CD8-positive, alpha-beta memory T cell (primary cell): ENCODE measurements at places on chromosomes 2 and 18. TPM values are rescaled to one million over a fixed set of nuclear protein-coding genes. Genes with fewer than 3 reads are reported as not detected.

- no peak overlapping the region for H3K4me3 ChIP-seq
- no peak for DNase-seq
- H3K4me1 ChIP-seq, result no peaks in the 10 kb centered on the region
- H3K27ac ChIP-seq, result no peak overlapping the region
These were observed 328.1 kb downstream of the MYCN start for GRCh38 chr2:16268301-16269000.

The USP14 gene
- 111 TPM for total RNA-seq

GRCh38 chr18:59910967-59911366 lies 11.2 kb downstream of the PMAIP1 start:
- no peak for DNase-seq
- no peaks in the 10 kb centered on the region for H3K36me3 ChIP-seq
- H3K27me3 ChIP-seq, result no peaks in the 10 kb centered on the region
- peaks cover 9% of the 10 kb centered on the region for H3K4me1 ChIP-seq
- no peak overlapping the region for H3K27ac ChIP-seq
- H3K4me3 ChIP-seq, result no peak overlapping the region

DNA sequence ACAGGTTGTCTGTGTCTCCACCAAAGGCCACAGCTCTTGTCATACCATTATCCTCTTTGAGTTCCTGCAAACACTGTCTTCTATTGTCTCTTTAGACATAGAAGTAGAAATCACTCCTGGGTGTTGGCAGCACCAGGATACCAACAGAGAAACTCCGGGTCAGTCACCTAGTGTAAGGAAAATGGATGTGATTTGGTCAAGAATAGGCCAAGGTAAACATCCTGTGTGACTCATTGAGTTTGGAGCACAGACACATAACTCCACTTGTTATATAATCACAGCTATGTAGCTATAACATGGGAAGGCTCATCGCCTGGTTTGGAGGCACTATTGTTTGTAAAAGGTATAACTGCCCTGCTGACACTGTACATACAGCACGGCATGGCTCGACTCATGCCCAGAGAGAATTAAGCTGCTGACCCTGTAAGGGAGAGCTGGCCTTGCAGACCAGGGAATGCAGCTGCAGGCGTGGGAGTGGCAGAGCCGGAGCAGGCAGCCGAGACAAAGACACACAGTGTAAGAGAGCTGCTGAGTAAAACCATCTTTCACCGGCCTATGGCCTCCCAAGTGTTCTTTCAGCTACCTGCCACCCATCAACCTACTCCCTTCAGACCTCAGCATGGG lies 3.4 kb upstream of the TXNL1 start:
- H3K4me1 ChIP-seq, result peaks cover 17% of the 10 kb centered on the region
- no peak overlapping the region for H3K4me3 ChIP-seq
- no peak for DNase-seq
- no peak overlapping the region for H3K27ac ChIP-seq

DNA sequence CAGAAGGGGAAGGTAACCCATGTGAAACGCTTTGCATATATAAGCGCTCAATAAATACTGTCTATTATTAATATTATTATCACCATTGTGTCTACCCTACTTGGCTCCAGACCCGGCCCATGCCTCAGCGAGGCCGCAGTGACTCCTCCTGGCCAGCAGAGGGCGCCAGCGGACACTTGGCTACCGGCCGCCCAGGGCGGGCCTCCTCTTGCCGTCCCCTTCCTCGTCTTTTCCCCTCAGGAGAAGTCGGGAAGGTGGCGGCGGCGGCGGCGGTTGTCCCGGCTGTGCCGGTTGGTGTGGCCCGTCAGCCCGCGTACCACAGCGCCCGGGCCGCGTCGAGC lies at the start of gene AGFG1:
Gene AGFG1 (plus strand): TSS at position 233 of the 341 bp plus-strand sequence. CDS start 266 bp downstream, outside the sequence.
- H3K4me3 ChIP-seq, result peak within 1 kb of the TSS; percentile 39
- H3K4me1 ChIP-seq, result peaks cover 46% of the 10 kb centered on the region
- H3K27ac ChIP-seq, result no peak within 1 kb of the TSS
- no peaks in the 10 kb centered on the region for H3K36me3 ChIP-seq
- peak; percentile 78 for DNase-seq

DNA sequence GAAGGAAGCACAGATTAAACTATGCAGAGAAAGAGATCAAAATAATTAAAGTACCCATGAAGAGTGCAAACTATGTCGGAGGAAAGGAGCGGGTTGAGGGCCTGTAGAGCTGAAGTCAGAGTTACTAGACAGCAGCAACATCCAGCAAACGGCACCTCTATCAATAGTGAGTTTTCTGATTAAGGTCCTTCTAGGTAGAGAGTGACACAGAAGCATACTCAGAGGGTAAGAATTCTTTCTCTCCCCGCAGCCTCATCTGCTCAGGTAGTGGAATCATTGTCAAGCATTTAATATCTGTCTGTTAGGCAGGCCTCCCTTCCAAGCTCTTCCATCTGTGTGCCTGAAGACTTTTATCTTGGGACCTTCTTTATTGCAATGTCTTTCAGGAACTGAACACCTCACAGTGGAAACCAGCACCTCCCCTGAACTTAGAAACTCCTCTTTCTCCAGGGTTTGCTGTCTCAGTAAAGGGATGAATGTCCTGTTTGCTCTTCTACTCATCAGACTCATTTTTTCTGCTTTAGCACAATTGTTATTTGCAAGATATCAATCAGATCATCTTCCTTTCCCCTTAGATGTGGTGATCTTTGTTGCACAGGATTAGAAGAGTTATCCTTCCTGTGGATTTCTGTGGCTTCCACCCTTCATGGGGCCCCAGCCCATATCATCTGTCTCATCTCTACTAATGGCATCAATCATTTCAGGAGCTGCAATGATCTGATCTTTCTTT lies 28.8 kb downstream of the SP140 start:
- no peak overlapping the region for H3K27ac ChIP-seq
- peaks cover 26% of the 10 kb centered on the region for H3K4me1 ChIP-seq
- H3K4me3 ChIP-seq, result no peak overlapping the region
- H3K36me3 ChIP-seq, result no peaks in the 10 kb centered on the region
- no peaks in the 10 kb centered on the region for H3K27me3 ChIP-seq

The AGXT gene
- not detected for total RNA-seq

- no peaks in the 10 kb centered on the region for H3K27me3 ChIP-seq
- H3K4me1 ChIP-seq, result no peaks in the 10 kb centered on the region
- no peaks in the 10 kb centered on the region for H3K36me3 ChIP-seq
- no peak overlapping the region for H3K4me3 ChIP-seq
- no peak overlapping the region for H3K27ac ChIP-seq
These were observed 322.8 kb upstream of the TANK start for GRCh38 chr2:160837416-160837815.

DNA sequence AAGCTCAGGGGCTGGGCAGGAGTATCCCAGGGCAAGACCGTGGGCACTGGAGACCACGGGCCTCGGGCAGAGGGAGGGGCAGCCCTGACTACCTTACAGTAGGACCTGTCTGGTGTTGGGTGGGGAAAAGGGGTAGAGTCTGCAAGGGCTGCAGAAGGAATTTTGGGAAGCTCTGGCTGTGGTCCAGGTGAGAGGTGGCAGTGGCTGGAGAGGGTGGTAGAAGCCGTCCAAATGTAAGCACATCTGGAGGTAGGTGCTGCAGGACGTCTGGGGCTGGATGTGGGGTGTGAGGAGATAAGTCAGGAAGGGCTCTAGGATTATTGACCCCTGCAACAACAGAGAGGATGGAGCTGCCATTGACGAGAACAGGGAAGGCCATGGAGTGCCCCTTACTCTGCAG lies 486.7 kb downstream of the EIPR1 start:
- no peaks in the 10 kb centered on the region for H3K4me1 ChIP-seq
- H3K27ac ChIP-seq, result no peak overlapping the region
- H3K4me3 ChIP-seq, result no peak overlapping the region
- H3K36me3 ChIP-seq, result no peaks in the 10 kb centered on the region
- no peaks in the 10 kb centered on the region for H3K27me3 ChIP-seq
- no peak for DNase-seq

The VWA3B gene
- not detected for total RNA-seq

The ERICH2 gene
- total RNA-seq, result not detected

The ZNF397 gene
- 22.5 TPM for total RNA-seq

DNA sequence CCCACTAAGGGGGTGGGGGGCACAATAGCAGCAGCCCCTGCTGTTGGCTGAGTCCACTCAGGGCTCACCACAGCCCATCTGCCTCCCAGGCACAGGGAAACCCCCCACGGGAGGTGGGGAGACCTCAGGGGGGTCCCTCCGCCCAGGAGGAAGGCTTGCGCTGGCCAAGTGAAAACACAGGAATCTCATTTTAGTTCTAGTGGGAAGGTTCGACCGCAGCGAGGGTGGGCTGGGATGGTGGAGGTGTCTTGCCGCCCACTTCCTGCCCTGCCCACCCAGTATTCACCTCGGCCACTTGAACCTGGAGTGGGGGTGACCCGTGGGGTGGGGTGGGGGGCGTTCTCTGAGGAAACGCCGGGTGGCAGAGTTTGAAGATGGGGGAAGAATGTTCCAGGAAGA lies 6.9 kb upstream of the BOK start:
- no peaks in the 10 kb centered on the region for H3K27me3 ChIP-seq
- H3K4me3 ChIP-seq, result no peak overlapping the region
- DNase-seq, result no peak
- H3K36me3 ChIP-seq, result no peaks in the 10 kb centered on the region
- H3K27ac ChIP-seq, result no peak overlapping the region

The RNF144A gene
- 14.9 TPM for total RNA-seq

The PID1 gene
- total RNA-seq, result not detected

- H3K4me3 ChIP-seq, result no peak overlapping the region
- H3K27ac ChIP-seq, result no peak overlapping the region
- no peaks in the 10 kb centered on the region for H3K36me3 ChIP-seq
- DNase-seq, result no peak
- H3K4me1 ChIP-seq, result no peaks in the 10 kb centered on the region
These were observed 175.1 kb downstream of the GULP1 start for GRCh38 chr2:188466761-188467160.

DNA sequence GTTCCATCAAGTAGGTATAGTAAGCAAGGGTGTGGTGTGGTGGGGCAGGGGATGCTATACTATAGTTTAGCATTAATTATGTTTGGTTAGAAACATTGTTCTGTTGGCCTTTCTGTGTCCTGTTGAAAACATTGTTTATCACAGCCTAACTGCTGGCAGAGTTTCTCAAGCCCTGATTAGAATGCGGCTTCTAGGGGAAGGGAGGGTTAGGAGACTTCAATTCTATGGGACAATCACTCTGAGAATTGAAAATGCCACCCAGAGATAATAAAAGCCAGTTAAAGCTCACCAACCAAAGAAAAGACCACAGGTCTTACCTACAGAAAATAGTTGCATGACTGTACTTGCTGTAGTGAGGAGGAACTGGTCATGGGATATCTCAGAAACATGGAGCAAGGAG lies 19.9 kb upstream of the SMCHD1 start:
- no peaks in the 10 kb centered on the region for H3K36me3 ChIP-seq
- no peaks in the 10 kb centered on the region for H3K27me3 ChIP-seq
- no peak for DNase-seq
- peaks cover 62% of the 10 kb centered on the region for H3K4me1 ChIP-seq

DNA sequence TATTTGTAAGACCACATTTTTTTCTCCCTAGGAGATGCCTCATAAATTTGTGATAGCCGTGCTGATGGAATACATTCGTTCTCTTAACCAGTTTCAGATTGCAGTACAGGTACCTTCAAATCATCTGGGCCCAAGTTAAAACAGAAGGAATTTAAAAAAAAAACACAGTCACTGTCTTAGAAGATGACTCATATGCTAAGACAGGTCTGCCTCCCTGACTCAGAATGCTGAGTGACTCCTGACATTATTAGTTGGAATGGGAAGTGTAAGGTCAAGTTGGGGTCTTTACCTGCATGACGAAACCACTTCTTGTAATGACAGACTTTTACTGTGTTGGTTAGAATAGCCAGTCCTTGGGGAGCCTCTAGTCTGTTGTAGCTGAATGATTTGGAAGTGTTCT lies 26.3 kb downstream of the RMC1 start:
- peaks cover 68% of the 10 kb centered on the region for H3K36me3 ChIP-seq
- H3K27ac ChIP-seq, result peak overlapping the region; percentile 38
- no peaks in the 10 kb centered on the region for H3K27me3 ChIP-seq
- DNase-seq, result no peak

- no peak for DNase-seq
- no peaks in the 10 kb centered on the region for H3K4me1 ChIP-seq
- H3K4me3 ChIP-seq, result no peak overlapping the region
- H3K27me3 ChIP-seq, result no peaks in the 10 kb centered on the region
- no peaks in the 10 kb centered on the region for H3K36me3 ChIP-seq
- no peak overlapping the region for H3K27ac ChIP-seq
These were observed 176.1 kb upstream of the KLF7 start for GRCh38 chr2:207341804-207342203.

DNA sequence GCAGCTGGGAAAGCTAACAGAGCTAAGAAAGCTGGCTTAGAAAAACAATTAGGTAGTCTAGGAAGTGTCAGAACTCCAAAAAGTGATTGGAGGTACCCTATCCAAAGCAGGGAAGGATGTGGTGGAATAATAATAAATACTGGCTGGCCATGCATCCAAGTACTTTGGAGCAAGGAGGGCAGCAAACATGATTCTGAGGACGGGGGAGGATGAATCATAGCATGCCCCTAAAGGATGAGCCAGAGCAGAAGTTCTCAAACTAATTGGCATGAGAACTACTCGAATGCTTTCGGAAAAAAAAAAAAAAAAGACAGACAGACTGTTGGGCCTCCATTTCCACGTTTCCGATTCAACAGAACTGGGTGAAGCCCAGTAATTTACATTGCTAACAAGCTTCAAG lies 2.4 kb downstream of the CWC22 start:
- DNase-seq, result no peak
- no peaks in the 10 kb centered on the region for H3K36me3 ChIP-seq
- no peaks in the 10 kb centered on the region for H3K27me3 ChIP-seq
- H3K4me1 ChIP-seq, result peaks cover 34% of the 10 kb centered on the region
- no peak overlapping the region for H3K27ac ChIP-seq
- H3K4me3 ChIP-seq, result no peak overlapping the region

- H3K4me3 ChIP-seq, result no peak overlapping the region
- no peaks in the 10 kb centered on the region for H3K27me3 ChIP-seq
- H3K4me1 ChIP-seq, result no peaks in the 10 kb centered on the region
- H3K36me3 ChIP-seq, result no peaks in the 10 kb centered on the region
- DNase-seq, result no peak
- no peak overlapping the region for H3K27ac ChIP-seq
These were observed 316.9 kb downstream of the TXNL1 start for GRCh38 chr18:56321470-56321869.

- no peak overlapping the region for H3K27ac ChIP-seq
- no peak for DNase-seq
- H3K4me1 ChIP-seq, result no peaks in the 10 kb centered on the region
- no peaks in the 10 kb centered on the region for H3K27me3 ChIP-seq
- no peaks in the 10 kb centered on the region for H3K36me3 ChIP-seq
These were observed 33.6 kb downstream of the HJURP start for GRCh38 chr2:233820774-233821105.

The SLC9A4 gene
- total RNA-seq, result not detected

The KRTCAP3 gene
- total RNA-seq, result 5.4 TPM
